ENCODE measurements at places on chromosomes 6 and 20. TPM values are rescaled to one million over a fixed set of nuclear protein-coding genes. Genes with fewer than 3 reads are reported as not detected.

The PGC gene
- not detected for total RNA-seq

The PTPRA gene
- 48.2 TPM for total RNA-seq

The SAMD5 gene
- total RNA-seq, result 0.72 TPM

The ZBP1 gene
- total RNA-seq, result 0.79 TPM

The RAD21L1 gene
- not detected for total RNA-seq

The STX11 gene
- total RNA-seq, result 14.6 TPM

The SLC26A8 gene
- not detected for total RNA-seq

The PRELID3B gene
- total RNA-seq, result 48.8 TPM

The ARG1 gene
- total RNA-seq, result 0.39 TPM

The TGM3 gene
- 0.17 TPM for total RNA-seq

The BPIFB1 gene
- total RNA-seq, result not detected

The ENPP5 gene
- 12.2 TPM for total RNA-seq

The COX4I2 gene
- not detected for total RNA-seq

The L3MBTL3 gene
- 13.8 TPM for total RNA-seq

The SIRPD gene
- 0.43 TPM for total RNA-seq

The PTCHD4 gene
- 0.26 TPM for total RNA-seq
